Kidney (tissue), 22 donors: ENCODE measurements at places on chromosomes 2 and 18. TPM values are rescaled to one million over a fixed set of nuclear protein-coding genes. Genes with fewer than 3 reads are reported as not detected.

POMC gene
- 2.1 TPM for polyA plus RNA-seq

INHBB gene
- polyA plus RNA-seq: 0.49 TPM

AP1S3 gene
- polyA plus RNA-seq: 2.5 TPM

CRACDL gene
- 4.3 TPM for polyA plus RNA-seq

RABL2A gene
- 12.8 TPM for polyA plus RNA-seq

TMX3 gene
- polyA plus RNA-seq: 14.4 TPM

TWIST2 gene
- 0.56 TPM for polyA plus RNA-seq

RPL37A gene
- 4,316 TPM for polyA plus RNA-seq

FN1 gene
- polyA plus RNA-seq: 92.1 TPM

BUB1 gene
- polyA plus RNA-seq: 0.15 TPM

DSG1 gene
- polyA plus RNA-seq: not detected

- DNase-seq: no peak
These were observed 228.4 kb downstream of the KCNS3 start for GRCh38 chr2:18106841-18107240.

GRCh38 chr2:210593166-210593565 lies 36.8 kb downstream of the CPS1 start:
- no peak for DNase-seq

DNA sequence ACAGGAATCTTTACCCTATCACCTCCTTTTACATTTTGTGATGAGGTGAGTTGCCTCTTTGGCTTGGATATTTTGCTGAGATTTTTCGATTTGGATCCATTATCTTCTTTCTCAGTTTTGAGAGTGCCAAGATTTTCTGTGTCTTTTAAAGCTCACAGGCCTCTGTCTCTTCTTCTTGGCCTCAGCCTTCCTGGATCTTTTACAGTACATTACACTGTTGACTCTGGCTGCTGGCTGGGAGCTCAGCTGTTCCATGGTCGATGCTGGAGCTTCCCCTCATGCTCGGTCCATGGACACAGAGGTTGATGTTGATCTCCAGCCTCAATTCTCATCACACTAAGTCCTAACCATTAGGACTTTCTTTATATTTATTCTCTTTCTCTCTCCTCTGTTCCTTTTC lies 332.8 kb upstream of the UBE2E3 start:
- no peak for DNase-seq

DNA sequence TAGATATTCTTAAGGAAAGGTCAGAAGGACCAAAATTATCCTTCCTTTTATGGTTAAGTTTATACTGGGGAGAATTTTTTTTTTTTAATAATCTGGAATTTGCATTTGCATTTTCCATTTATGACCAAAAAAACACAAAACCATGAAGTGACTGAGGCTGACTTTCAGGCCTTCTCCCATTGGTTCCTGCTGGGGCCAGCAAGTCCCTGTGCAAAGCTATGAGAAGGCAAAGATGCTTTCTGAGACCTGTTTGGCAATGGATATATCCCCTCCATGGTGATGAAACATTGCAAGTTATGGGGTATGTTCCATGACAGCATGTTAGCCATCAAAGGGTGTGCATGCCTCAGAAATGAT lies 60.8 kb downstream of the KIAA2012 start:
- no peak for DNase-seq

- DNase-seq: peak; percentile 56
These were observed 10.3 kb upstream of the CHST10 start for GRCh38 chr2:100427627-100428258.

DNA sequence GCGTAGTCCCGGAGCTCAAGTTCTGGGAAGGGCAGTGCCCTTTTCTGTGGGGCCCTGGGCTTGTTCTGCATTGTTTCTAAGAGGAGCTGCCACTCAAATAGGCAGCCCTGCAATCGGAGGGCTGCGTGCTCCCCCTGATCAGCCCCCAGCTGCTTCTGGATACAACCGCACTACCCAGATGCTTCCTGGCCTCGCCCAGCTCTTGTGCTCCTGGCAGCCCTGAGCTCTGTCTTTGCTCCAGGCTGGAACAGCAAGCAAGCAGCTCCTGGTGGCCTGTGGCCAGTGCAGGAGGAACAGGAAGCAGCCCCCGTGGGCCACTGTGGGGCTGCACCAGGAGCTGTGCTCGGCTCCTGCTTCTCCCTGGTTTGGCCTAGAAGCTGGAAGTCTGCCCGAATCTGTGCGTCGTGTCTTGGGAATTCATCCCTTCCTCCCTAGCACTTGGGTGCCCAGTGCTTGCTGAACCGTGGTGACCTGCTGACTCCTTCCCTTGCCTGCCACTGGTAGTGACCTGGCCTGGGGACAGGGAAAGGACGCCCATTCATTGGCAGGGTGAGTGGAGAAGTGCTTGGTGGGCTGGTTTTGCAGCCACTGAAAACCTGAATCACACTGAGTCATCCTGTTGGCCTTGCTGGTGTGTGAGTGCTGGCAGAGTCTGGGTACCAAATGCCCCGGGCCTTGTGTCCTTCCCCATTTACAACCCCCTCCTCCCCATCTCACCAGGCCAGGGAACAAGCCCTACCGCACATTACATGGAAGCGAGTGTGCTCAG lies 27.3 kb upstream of the NTSR2 start:
- no peak for DNase-seq

DNA sequence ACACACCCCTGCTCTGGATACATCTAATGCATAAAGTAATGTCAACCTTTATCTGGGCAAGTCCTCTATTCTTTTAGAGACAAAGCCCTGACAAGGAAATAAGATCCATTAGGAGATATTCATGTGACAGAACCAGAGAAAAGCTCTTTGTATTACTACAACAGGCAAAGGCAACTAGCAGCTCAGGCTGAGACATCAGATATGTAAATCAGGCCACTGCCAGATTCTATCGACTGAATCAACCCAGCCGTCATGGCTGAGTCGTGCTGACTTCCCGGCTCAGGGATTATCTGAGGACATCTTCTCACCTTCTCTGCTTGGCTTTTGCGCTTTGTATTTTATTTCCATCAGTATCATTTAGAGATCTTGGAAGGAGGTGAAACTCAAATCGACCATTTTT lies 294.5 kb downstream of the PLCL1 start:
- DNase-seq: no peak

DNA sequence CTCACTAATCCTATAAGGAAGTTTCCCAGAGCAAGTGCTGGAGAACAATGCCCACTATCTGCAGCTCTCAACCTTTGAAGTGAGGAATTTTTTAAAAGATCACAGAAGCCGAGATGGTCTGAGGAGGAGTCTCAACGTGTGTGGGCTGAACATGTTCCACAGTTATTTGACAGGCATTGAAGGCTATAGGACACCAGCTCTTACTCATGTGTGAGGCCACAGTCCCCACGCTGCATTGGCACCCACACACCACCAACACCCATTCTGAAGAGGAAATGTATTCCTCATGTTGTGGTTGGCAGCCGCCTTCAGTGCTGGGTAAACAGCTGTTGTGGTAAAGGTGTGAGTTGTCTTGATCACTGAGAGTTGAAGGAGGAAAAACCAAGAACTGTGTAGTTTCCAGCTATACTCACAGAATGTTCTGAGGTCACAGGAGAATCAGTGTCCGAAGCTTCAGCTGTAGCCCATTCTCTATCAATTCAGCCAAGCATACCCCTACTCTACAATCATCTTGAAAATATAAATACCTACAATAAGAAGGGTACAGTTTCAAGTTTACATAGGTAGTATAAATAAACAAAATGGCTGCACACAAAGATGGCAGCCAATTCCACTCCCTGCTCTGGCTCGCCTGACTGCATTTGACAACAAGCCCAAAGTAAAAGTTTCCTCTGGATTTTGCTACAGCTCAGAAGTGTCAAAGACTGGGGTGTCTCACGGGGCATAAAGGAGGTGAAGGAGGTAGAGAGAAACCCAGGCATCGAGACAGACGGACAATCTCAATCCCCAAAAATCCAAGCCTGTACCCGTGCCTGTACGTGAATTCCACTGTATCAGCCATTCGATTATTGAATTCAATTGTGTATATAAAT lies 12.1 kb downstream of the CD226 start:
- DNase-seq: no peak

- DNase-seq: no peak
These were observed 330.4 kb upstream of the SMIM21 start for GRCh38 chr18:75757951-75758350.

- DNase-seq: no peak
These were observed 14.3 kb upstream of the FAHD2A start for GRCh38 chr2:95388091-95388692.

GRCh38 chr18:35061804-35062203 lies 20.6 kb downstream of the MAPRE2 start:
- DNase-seq: no peak

- DNase-seq: no peak
These were observed 77.7 kb downstream of the MEMO1 start for GRCh38 chr2:31933066-31933465.

DNA sequence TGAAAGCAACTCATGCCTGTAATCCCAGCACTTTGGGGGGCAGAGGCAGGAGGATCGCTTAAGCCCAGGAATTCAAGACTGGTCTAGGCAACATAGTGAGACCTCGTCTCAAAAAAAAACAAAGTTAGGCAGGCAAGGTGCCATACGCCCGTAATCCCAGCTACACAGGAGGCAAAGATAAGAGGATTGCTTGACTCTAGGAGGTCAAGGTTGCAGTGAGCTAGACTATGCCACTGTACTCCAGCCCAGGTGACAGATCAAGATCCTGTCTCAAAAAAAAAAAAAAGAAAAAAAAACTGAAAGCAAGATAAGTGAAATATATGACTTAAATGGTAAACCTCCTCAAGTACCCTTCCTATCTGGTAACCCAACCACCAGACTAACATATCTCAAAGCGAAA lies 59.8 kb downstream of the USP34 start:
- no peak for DNase-seq

- DNase-seq: no peak
These were observed 390.7 kb upstream of the TMEFF2 start for GRCh38 chr2:192585418-192585817.

GRCh38 chr2:236052206-236052605 lies 116.0 kb downstream of the GBX2 start:
- DNase-seq: no peak

DNA sequence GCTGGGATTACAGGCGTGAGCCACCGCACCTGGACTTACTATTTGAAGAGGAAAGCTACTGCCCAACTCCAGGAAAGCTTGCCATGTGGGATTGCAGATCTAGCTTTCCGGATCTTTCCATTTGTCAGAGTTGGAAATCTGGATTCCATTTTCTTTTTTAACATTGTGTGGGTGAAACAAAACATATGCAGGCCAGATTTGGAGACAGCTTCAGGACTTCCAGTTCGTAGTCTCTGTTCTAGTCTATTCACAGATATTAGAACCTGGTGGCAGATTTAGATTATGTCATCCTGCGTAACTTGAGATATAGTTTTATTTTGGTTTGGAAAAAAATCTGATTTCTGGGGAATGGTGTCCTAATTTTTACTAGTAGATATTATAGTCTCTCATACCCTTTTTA lies 70.5 kb downstream of the ZNF236 start:
- DNase-seq: no peak

DNA sequence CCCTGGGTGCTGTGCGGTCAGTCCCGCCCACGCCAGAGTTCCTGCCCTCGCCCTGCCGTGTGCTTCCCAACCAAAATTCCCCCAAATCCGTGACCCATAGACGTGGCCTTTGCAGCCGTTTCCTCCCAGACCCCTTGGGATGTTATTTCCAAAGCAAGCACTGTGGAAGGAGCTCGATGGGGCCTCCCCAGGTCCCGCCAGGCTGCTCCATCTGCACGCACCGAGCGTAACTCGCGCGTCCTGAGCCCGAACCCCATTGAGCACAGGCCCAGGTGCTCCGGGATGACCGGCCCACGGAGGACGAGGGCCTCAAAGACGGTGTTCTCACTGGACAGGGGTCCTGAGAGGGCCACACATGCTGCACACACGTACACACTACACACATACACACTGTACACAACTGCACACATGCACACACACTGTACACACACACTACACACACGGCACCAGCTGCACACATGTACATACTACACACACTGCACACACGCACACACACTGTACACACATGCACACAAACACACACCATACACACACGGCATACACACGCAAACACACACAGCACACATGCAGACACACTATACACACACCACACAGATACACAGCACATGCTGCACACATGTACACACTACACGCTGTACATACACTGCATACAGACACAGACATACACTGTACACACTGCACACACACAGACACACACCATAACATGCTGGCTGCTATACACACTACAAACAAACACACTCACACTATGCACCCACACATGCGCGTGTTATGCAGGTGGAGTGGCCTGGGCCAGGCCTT lies 431.2 kb upstream of the SALL3 start:
- DNase-seq: no peak

GRCh38 chr2:202529389-202529788 lies 105.4 kb upstream of the FAM117B start:
- no peak for DNase-seq

- DNase-seq: no peak
These were observed 961.7 kb upstream of the PIK3C3 start for GRCh38 chr18:40993363-40993762.

DNA sequence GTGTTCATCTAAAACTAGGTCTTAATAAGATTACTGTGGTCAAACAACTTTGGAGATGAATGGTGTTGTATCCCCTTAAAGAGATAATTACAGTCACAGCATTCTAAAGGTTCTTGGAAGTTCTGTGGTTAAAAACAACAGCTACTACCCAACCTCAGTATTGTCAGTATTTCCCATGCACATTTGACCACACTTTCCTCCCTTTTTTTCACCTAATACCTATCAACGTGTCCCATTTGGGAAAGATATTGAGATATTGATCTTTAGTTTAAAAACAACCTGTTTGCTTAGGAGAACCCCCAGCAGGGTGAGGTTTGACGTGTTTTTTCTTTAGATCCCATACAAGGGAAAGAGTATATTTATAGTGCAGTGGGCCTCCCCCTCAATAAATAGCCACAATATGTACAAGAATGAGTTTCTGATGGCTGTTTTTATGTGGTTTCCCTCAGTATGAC lies 65.6 kb downstream of the WDR7 start:
- DNase-seq: no peak

DNA sequence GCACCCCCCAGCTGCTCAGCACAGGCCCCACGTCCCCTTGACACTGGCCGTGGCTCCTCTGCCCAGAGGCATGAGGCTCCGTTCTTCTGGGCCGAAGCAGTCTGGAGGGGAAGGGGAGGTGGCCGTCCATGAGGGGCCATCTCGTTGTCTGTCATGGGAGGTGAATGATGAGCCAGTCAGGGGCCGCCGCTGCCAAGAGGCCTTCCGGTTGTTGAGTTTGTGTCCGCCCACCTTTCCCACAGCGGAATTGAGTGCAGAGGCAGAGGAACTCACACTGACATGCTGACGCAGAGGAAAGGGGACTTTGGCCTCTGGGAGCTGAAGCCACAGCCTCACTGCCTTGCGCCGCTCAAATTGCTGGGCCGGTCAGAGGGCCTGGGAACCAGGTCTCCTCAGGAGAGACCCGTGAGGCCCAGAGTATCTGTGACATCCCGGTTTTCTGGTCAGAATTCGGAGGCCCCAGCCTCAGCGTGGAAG lies 268.4 kb downstream of the ATAD2B start:
- DNase-seq: peak; percentile 56

- no peak for DNase-seq
These were observed 169.7 kb upstream of the LRP1B start for GRCh38 chr2:142300517-142300916.

GRCh38 chr18:75827751-75828287 lies 400.3 kb upstream of the SMIM21 start:
- DNase-seq: no peak

- peak; percentile 87 for DNase-seq
These were observed 369.1 kb downstream of the MTX2 start for GRCh38 chr2:176638167-176639015.

- no peak for DNase-seq
These were observed 84.2 kb downstream of the KLHL29 start for GRCh38 chr2:23469142-23469540.
